ENCODE measurements at places on chromosomes 3 and 15.
A peak's percentile ranks its signal among the peaks of the same experiment; 100 is the strongest.

DNA sequence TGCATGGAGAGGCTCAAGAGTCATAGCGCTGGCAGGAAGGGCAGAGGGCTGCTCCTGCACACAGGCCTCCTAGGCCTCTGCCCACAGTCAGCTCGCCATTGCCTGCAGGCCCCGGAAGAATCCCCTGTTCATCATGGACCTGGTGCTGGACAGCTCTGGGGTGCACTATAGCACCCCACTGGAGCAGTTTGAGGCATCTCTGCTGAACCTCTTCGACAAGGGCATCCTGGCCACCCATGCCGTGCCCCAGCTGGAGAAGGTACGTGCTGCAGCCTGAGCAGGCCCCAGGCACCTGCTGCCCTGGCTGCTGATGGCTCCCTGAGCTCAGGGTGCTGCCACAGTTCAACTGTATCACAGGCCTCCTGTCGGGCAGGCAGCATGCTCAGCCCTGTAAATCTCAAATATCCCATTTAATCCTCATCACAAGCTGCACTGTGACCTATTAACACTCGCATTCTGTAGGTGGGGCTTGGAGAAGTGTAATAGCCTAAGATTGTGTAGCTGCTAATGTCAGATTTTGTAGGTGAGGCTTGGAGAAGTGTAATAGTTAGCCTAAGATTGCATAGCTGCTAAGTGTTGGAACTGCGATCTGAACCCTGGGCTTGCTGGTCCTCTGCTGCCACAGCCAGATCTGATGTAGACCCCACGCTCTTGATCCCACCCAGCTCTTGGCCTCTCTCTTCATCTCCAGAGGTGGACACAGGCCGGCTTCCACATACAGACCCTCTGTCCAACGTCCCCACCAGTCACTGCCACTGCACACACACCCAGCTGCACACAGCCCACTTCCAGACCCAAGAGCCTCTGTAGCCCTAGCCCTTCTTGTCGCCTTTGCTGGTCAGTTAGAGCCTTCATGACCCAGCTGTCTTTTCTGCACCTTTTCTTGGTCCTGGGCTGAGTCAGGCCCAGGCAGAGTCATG, 31.9 kb downstream of the DNAH1 start:
- no peak for DNase-seq

- DNase-seq, result peak; percentile 83
These were observed 29.5 kb upstream of the ZNF710 start for GRCh38 chr15:89971592-89971997.

DNA sequence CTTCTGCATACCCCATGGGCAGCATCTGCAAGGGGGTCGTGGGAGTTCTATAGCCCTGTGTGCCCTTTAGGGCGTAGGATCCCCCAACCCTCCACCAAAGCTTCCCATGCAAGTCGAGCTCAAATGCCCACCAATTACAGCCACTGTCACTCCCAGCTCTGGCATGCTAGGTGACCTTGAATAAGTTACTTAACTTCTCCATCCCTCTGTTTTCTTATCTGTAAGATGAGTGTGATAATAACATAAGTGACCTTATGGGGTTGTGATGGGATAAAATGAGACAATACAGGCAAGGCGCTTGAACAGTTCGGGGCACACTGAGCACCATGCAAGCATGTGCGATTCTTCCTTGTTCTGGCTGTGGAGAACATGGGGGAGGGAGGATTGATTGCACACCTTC, 74.8 kb upstream of the POMGNT2 start:
- no peak for DNase-seq

GRCh38 chr3:112293368-112294321, at the start of gene SLC9C1:
SLC9C1 (minus strand) TSS chr3:112294216; CDS start chr3:112286791, 7,425 bp downstream.
- peak; percentile 22 for DNase-seq

DNA sequence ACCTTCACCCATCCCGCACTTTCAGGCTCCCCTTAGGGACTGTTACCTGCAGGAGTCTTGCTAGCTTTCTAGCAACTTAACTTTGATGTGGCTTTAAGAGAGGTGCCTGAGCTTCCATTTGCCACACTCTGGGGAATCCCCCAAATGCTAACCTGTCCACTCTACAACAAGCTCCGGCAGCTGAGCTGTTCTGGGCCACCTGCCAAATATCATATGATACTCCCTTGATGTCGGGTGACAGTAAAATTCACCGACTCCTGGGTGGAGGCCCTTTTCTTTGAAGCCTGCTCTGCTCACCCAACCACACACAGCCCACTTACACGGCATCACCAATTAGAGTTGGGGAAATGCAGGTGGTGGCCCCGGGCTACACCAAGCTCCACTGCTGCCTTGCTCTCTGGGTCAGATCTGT, 38.0 kb upstream of the XCR1 start:
- DNase-seq, result no peak

- DNase-seq, result no peak
These were observed 159.1 kb upstream of the EOMES start for GRCh38 chr3:27880969-27881892.
